Osteocyte (in vitro differentiated cells): ENCODE measurements at places on chromosomes 11 and 22. TPM values are rescaled to one million over a fixed set of nuclear protein-coding genes. Genes with fewer than 3 reads are reported as not detected.

- H3K27ac ChIP-seq, result peak overlapping the region; percentile 96
- H3K36me3 ChIP-seq, result peaks cover 34% of the 10 kb centered on the region
- no peaks in the 10 kb centered on the region for H3K27me3 ChIP-seq
- peak; percentile 53 for DNase-seq
- H3K4me1 ChIP-seq, result peaks cover 37% of the 10 kb centered on the region
Measured at GRCh38 chr11:12509371-12509770, 132.0 kb downstream of the PARVA start.

GRCh38 chr11:73334384-73335203 lies 26.5 kb downstream of the ARHGEF17 start:
- H3K27ac ChIP-seq, result peak overlapping the region; percentile 95
- H3K4me1 ChIP-seq, result peaks cover 68% of the 10 kb centered on the region
- peak overlapping the region; percentile 44 for H3K4me3 ChIP-seq
- H3K27me3 ChIP-seq, result no peaks in the 10 kb centered on the region

DNA sequence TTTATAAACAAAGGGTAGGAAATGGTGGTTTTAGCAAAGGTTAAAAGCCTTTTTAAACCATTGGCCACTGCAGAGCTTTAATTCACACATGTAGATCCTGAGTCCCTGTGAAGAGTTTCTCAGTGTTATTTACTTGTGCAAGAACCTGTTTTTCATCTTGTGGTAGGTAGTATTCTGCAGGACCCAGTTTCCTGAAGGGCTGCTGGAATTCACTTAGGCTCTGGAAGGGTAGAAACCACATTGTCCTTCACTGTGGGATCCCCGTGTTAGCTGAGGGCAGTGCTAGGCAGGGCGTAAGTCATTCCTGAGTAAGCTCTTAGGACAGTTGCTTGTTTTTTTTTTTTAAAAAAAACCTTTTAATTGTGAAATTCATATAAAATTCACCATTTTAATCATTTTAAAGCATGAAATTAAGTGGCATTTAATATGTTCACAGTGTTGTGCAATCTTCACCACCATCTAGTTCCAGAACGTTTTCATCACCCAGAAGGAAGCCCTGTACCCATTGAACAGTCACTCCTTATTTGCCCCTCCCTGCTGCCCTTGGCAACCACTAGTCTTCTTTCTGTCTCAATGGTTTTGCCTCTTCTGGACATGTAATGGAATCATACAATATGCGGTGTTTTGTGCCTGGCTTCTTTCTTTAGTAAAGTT lies 77.7 kb downstream of the C22orf31 start:
- DNase-seq, result no peak
- no peaks in the 10 kb centered on the region for H3K27me3 ChIP-seq
- H3K4me1 ChIP-seq, result peaks cover 25% of the 10 kb centered on the region
- peak overlapping the region; percentile 71 for H3K27ac ChIP-seq
- peaks cover 12% of the 10 kb centered on the region for H3K36me3 ChIP-seq
- H3K4me3 ChIP-seq, result no peak overlapping the region

Gene ZBTB16
- 19.1 and 20.3 TPM in 2 replicates for total RNA-seq

Gene C11orf52
- total RNA-seq, result 0.42 and 0.62 TPM in 2 replicates

DNA sequence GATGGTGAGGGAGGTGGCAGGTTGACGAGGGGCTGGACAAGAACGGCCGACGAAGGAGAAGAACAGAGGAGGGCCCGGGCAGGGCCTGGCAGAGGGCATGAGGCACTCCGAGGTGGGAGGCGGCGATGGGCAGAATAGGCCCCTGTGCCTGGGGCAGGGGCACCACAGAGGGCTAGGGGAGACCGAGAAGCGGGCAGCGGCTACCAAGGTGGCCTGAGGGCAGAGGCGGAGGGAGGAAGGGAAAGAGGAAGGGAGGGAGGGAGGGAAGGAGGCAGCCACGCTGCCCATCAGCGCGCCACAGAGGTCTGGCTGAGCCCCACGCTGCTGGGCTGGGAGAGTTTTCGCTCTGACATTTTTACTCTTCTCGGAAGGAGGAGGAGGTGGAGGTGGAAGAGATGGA lies 11.3 kb downstream of the LSP1 start:
- DNase-seq, result no peak
- peak overlapping the region; percentile 99 for H3K27ac ChIP-seq
- peaks cover 57% of the 10 kb centered on the region for H3K4me1 ChIP-seq

Gene SMTNL1
- total RNA-seq, result not detected in 2 replicates

GRCh38 chr11:130728185-130729180 lies 187.8 kb downstream of the SNX19 start:
- DNase-seq, result no peak
- H3K27ac ChIP-seq, result peak overlapping the region; percentile 89
- H3K4me3 ChIP-seq, result no peak overlapping the region
- H3K27me3 ChIP-seq, result no peaks in the 10 kb centered on the region

- no peak overlapping the region for H3K27ac ChIP-seq
- no peak overlapping the region for H3K4me3 ChIP-seq
- H3K4me1 ChIP-seq, result peaks cover 7% of the 10 kb centered on the region
Measured at GRCh38 chr22:38062791-38063190, 5.6 kb downstream of the PICK1 start.

- no peak overlapping the region for H3K27ac ChIP-seq
- no peak overlapping the region for H3K4me3 ChIP-seq
- no peaks in the 10 kb centered on the region for H3K27me3 ChIP-seq
- DNase-seq, result no peak
- no peaks in the 10 kb centered on the region for H3K36me3 ChIP-seq
Measured at GRCh38 chr11:71206186-71206585, 46.2 kb downstream of the SHANK2 start.

DNA sequence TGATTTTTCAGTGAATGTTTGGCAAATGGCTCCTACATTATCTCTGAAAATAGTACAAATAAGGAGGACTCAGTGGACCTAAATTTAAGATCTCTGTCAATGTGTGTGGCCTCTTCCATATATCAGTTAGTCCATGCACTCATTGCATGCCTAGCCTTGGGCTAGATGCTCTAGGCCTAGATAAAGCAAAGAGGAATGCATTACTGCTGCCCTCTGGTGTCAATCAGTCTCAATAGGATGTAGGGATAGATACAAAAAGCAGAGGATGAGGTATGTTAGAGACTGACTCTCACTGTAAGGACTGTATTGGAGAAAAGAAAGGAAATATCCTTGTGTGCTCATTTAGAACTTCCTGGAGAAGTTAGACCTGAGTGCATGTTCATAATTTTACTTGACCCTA lies 42.0 kb downstream of the MS4A2 start:
- H3K4me3 ChIP-seq, result no peak overlapping the region
- no peaks in the 10 kb centered on the region for H3K36me3 ChIP-seq

GRCh38 chr22:45959719-45960476 lies 17.1 kb downstream of the WNT7B start:
- no peak for DNase-seq
- H3K27me3 ChIP-seq, result no peaks in the 10 kb centered on the region
- no peak overlapping the region for H3K27ac ChIP-seq
- H3K36me3 ChIP-seq, result no peaks in the 10 kb centered on the region

DNA sequence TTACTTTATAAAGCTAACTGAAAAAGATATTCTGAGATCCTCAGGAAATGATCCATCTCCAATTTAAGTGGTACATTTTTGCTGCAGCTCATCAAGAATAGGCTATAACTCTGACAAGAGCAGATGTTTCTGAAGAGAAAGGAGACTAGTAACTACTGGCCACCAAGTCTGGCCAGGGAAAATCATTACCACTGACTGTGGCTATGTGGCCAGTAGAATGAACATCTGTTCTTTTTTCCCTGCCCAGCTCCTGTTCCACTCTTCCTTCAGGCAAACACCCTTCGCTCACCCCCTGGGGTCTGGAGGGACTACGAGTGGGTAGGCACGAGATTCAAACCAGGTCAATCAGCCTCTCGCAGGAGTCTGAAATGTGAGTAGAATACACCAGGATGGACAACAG lies 23.9 kb downstream of the TMEM123 start:
- H3K36me3 ChIP-seq, result peaks cover 14% of the 10 kb centered on the region
- no peak overlapping the region for H3K4me3 ChIP-seq
- peaks cover 38% of the 10 kb centered on the region for H3K4me1 ChIP-seq
- DNase-seq, result no peak
- H3K27ac ChIP-seq, result peak overlapping the region; percentile 78
